ENCODE measurements at places on chromosomes 2 and 18. TPM values are rescaled to one million over a fixed set of nuclear protein-coding genes. Genes with fewer than 3 reads are reported as not detected.

DNA sequence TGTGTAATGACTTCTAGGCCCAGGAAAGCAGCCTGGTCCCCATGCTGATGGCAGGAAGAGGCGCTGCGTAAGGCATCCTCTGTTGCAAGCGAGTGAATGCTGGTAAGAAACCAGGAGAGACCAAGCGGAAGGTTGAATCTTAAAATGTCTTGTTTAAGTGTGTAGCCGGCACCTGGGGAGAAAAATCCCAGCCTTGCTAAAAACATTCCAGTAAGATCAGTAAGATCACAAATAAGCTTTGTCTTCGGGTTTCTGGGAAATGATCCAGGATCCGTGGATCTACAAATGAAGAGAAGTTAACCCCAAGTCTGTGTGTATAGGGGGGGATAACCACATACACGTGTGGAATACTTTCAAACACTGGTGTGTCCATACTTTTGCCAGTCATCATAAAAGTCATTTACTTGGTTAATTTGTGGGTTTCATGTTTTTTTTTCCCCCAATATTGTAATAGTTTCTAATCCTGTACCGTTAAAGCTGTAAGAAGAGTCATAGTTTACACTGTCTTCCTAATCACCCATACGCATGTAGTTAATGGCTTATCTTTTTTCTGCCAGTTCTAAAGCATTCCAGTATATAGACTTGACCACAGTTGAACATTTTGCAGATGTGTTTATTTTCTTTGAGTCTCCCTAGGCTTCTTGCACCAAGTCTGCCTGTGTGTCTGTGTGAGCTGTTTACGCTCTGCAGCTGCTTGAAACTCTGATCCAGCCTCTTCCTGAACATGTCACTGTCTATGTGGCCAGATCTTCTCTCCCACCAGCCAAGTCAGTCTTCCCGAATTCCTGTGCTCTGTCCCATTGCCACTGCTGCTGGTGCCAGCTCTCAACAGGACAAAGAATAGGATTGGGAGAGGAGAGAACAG is 135.9 kb upstream of the ARL4C start:
- no peaks in the 10 kb centered on the region for H3K36me3 ChIP-seq
- H3K4me1 ChIP-seq, result no peaks in the 10 kb centered on the region
- H3K27me3 ChIP-seq, result peaks cover 4% of the 10 kb centered on the region
- H3K27ac ChIP-seq, result no peak overlapping the region

Gene PRSS56
- total RNA-seq, result not detected

GRCh38 chr18:32362484-32362883 is 108.2 kb downstream of the GAREM1 start:
- H3K27me3 ChIP-seq, result no peaks in the 10 kb centered on the region
- H3K36me3 ChIP-seq, result no peaks in the 10 kb centered on the region
- no peak overlapping the region for H3K4me3 ChIP-seq
- H3K27ac ChIP-seq, result no peak overlapping the region

Gene LINC00305
- total RNA-seq, result not detected

GRCh38 chr2:96164459-96165184 is 19.4 kb upstream of the DUSP2 start:
- H3K36me3 ChIP-seq, result no peaks in the 10 kb centered on the region
- DNase-seq, result peak; percentile 60
- peak overlapping the region; percentile 36 for H3K4me3 ChIP-seq
- peak overlapping the region; percentile 58 for H3K27ac ChIP-seq

GRCh38 chr2:88053296-88053695 is 2.3 kb downstream of the KRCC1 start:
- no peaks in the 10 kb centered on the region for H3K27me3 ChIP-seq
- H3K4me1 ChIP-seq, result peaks cover 33% of the 10 kb centered on the region
- peak overlapping the region; percentile 22 for H3K27ac ChIP-seq
- no peaks in the 10 kb centered on the region for H3K36me3 ChIP-seq

Measured in CD4-positive, alpha-beta memory T cell (primary cell).